Fibroblast of mammary gland (primary cell): ENCODE measurements at places on chromosomes 2 and 18.

DNA sequence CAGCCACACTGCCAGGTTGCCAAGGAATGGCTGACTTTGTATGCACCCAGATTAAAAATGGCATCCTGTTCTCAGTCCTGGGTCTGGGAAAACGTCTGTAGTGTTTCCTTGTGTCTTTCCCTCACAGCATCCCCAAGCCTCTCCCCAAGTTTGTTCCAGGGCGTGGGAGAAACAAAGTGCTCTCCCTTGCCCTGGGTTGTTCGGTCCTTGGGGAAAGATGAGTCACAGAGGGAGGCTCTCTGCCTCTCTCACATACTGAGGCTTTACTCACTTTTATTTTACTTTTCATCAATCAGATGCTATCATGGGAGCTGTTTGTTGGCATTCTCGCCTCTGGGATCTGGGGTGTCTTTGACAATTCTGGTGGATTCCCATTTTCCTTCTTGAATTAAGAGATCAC lies 492.3 kb downstream of the XIRP2 start:
- DNase-seq: peak; percentile 43

GRCh38 chr18:3466045-3466444 lies 16.1 kb downstream of the TGIF1 start:
- peak; percentile 95 for DNase-seq

- DNase-seq: peak; percentile 65
Observed at GRCh38 chr2:31170071-31170698, 31.9 kb upstream of the GALNT14 start.

DNA sequence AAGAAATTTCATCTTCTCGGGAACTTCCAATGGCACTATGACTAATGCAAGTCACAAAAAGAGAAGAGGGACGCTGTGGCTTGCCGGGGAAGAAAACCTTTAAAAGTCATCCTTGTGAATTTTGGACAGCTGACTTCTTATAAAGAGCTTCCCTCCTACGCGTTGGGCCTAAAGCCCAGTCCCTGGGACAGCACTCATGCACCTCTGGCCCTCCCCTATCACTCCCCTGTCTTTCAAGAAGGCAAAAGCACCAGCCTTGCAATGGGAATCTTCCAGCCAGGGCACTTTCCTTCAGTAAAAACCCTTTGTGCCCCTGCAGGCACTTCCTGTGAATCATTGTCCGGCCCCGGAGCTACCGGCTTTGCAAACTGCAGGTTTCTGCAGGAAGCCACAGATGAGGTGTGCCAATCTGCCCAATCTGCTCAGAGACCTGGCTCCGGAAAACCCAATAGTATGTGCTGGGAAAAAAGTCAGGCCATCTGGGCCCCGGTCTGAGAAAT lies 7.1 kb downstream of the MREG start:
- peak; percentile 49 for DNase-seq

- no peak for DNase-seq
Observed at GRCh38 chr18:57110290-57110689, 36.6 kb upstream of the BOD1L2 start.

DNA sequence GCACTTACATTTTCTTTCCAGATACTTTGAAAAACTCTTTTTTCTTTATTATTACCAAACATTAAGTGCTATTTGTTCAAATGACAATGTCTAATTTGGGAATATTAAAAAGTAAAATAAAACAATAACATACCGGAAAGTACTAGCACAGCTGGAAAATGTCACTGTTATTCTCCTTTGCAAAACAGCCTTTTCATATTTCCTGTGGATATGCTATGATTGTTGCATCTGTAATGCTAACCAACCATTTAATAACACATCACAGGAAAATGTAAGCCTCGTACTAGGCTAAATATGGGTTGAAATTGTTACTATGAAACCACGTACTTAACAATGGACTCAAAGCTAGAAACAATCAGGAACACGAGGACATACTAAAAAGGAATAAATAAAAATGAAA lies 298.1 kb downstream of the CBLN2 start:
- no peak for DNase-seq

DNA sequence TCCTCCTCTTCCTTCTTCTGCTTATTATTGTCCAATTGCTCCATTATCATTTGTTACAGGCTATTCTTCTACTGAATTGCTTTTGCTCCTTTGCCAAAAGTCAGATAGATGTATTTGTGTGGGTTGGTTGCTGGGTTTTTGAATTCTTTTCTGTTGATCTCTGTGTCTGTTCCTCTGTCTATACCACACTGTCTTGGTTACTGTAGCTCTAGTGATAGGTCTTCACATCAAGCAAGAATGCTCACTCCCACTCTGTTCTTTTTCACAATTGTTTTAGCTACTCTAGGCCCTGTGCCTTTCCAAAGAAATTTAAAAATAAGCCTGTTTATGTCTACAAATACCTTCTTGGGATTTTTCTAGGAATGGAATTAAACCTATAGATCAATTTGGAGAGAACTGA lies 217.2 kb downstream of the GALR1 start:
- DNase-seq: no peak

DNA sequence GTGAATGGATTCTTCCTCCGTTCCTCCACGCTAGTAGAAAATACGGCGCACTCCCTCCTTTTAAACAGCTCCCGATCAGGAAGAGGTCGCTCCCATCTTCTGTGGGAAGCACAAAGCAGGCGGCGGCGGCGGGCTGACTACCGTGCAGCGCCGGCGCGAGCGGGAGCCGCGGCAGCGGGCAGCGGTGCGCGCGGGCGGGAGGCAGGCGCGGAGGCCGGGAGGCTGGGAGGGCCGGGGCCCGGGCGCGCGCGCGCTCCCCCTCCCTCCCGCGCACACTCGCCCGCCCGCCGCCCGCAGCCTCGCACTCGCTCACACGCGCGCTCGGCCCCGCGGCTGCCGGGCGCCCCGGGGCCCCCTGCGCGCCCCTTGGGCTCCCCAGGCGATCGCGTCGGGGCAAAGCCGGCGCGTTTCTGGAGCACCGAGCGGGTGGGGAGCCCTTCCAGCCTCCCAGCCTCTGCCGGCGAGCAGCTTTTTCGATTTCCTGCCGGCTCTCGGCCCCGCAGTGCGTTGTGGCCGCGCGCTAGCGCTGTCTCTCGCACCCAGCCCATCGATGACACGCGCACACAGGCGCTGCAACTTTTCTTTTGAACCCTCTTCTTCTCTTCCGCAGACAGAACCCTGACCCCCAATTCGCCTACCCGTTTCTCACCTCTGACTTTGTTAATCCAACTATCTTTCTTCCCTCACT lies at the start of gene SLC8A1:
TSS of gene SLC8A1 (minus strand) at position 173 of the 688 bp plus-strand sequence.
- peak; percentile 44 for DNase-seq

GRCh38 chr2:7780321-7780720 lies 863.1 kb downstream of the RNF144A start:
- DNase-seq: no peak

- DNase-seq: peak; percentile 20
Observed at GRCh38 chr18:10379522-10379921, 74.9 kb upstream of the APCDD1 start.

DNA sequence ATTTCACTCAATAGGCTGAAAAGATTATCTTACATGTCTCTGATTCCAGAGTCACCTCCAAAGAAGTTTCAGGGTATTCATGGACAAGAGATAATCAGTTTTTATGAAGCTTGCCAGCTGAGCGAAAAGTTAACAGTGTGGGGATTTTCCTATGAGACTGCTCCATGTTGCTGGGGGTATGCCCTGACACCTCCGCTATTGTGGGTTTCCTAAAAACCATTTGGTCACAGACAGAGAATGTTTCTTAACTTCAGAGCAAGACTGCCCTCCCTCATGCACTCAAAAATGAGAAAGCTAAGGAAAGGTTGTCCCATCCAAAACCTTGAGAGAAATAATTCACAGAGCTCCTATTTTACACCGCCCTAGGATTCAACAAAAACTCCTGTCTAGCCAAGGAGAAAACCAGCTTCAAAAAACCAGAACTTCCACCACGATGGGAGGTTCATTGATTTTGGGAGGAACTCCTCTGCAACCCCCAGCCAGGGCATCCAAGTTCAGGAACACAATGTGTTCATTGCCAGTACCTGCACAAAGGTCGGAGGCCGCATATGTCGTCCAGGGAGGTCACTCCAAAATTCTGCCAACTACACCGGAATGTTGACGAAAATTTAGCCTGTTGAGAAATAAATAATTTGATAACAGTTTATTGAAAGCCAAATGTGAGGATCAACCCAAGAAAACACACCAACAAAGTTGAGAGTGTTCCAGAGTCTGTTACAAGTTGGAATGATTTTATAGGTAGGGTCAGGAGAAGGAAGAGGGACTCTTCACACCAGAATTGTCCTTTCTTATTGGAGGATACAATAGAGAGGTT lies 104.3 kb downstream of the SP100 start:
- no peak for DNase-seq

- DNase-seq: no peak
Observed at GRCh38 chr2:82007071-82007664, 1702.6 kb upstream of the LRRTM1 start.

DNA sequence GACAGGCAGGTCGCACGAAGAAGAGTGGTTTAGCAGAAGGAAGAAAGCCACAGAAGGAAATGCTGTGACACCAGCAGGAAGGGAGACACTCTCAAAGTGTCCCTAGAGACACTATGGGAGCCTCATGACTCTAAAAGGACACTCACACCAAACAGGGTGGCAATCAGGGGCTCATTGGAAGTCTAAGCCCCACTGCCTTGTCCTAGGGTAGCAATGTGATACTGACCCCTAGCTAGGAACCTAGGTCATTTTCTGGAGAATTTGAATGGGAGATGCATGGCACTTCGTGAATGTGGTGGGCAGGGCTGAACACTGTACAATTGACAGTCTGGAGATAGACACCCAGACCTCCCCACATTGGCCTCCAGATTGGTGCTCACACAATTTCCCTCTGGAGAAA lies 385.0 kb downstream of the EIPR1 start:
- DNase-seq: no peak

DNA sequence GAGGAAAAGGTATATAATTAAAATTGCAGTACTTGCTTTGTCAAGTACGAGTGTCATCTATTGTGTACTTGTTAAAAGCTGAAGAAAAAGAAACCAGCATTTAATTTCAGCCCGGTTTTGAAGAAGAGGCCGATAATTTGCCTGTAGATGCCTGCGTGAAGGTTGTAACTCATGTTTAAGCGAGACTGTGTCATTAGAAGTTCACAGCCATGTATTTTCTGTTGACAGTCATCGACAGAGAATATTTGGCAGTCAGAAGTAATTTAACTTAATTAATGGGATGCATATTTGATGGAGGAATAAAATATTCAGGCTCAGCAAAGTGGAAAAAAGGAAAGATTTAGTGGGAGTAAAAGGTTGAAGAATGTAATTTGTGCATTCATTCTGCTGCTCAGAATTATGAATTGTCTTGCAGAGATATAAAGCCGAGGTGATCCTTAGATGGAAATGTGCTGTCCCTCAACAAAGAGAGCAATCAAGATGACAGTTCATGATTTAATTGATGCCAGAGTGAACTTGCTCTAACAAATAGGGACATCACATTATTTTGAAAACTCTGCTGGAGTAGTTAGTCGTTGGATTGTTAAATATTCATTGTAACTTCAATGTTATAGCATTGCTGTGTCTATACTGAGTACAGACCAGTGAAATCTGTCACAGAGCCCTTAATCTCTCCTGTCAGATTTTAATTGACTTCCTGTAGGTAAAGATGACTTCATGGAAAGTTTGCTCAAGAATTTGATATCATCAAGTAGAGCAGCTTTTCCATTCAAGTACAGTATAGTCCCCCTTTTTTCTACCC lies 53.9 kb downstream of the ZNF407 start:
- DNase-seq: no peak

GRCh38 chr2:57954020-57954419 lies 92.6 kb upstream of the VRK2 start:
- no peak for DNase-seq

DNA sequence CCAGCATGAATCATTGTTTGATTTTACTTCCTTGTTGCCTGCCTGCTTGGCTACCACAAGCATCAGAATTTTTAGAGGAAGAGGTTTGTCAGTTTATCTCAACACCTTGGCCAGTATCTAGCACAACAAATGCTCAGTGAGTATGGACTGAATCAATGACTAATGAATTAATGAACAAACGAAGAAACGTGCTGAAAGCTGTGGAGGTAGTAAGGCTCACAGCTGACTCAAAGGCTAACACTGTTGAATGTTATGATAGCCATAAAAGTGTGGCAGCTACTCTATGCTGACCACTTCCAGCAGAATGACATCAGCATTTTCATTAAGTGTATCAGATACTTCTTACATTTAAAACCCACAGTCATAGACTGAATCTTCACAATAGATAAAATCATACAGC lies 543.4 kb downstream of the IRS1 start:
- DNase-seq: peak; percentile 68

GRCh38 chr2:222296911-222297599 lies 1.7 kb downstream of the PAX3 start:
- no peak for DNase-seq

DNA sequence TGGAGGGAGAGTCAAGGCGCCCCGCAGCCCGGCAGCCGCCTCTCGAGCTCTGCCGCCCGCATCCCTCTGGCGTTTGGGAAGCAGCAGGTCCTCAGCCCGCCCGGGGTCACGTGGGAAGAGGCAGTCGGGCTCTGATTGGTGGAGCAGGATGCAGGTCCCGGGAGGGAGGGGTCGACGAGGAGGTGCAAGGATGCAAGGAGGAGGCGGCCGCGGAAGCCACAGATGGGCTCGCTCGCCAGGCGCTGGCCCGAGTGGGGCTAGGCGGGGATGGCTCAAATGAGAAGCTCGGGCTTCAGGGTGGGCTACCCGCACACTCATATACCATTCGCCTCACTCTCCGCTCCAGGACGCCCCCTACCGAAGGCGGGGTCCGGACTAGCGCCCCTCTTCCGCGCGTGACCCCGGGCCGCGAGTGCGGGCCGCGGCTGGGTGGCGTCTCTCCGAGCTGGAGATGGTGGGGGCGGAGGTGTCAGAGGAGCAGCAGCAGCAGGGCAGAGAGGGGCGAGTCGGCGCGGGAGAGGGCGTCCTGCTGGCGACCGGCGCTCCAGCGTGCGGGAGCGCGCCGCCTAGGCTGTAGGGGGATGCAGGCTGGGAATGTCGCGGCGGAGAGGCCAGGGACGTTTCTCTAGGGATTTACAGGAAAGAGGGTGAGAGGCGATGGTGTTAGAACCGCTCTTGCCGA lies at the start of gene TMEFF2:
TSS of gene TMEFF2 (minus strand) at position 68 of the 682 bp plus-strand sequence. CDS start 409 bp downstream, outside the sequence.
- DNase-seq: peak; percentile 84

GRCh38 chr2:130359466-130359865 lies 3.6 kb downstream of the PTPN18 start:
- DNase-seq: no peak

- DNase-seq: no peak
Observed at GRCh38 chr2:9377461-9378097, 45.7 kb downstream of the ITGB1BP1 start.

GRCh38 chr2:227942965-227943364 lies 71.5 kb downstream of the DAW1 start:
- peak; percentile 6 for DNase-seq

DNA sequence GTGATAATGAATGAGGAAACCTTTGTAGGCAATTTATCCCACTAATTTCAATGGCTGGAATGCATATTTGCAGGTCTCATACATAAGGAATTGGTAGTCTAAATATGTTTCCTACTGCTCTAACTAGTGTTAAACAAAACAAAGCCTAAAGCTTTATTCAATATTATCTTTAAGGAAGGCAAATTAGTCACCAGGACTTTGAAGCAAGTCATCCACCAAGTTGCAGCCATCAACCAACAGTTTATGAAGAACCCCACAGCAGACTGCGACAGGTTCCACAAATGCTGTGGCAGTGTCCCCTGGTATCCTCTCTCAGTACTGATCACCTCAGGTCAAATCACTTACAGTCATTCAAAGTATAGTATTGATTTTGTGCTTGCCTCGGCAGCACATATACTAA lies 181.5 kb upstream of the ZFP36L2 start:
- no peak for DNase-seq

GRCh38 chr2:37570773-37571586 lies 100.5 kb downstream of the CDC42EP3 start:
- DNase-seq: peak; percentile 97
